Activated CD8-positive, alpha-beta memory T cell treated with anti-CD3 and anti-CD28 coated beads, Interleukin-2, amount 50 U/mL, for 48 hours (primary cell): ENCODE measurements at places on chromosomes 6 and 20.

DNA sequence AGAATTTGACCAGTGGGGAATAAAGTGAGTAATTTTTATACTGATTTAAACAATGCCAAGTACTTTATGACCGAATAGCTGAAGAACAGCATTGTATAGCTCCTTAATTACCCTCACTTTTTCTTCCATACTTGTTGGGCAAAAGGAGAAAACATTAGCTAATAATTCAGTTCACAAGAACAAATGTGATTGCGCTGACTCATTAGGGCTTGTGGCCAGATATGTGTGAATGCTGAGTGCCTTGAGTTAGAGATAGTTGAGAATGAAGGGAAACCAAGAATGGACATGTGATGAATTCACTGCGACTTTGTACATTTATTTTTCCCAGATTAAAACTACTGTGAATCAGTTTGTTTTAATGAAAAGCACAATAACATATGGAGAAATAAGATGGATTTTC is 669.4 kb downstream of the TFAP2A start:
- no peak for DNase-seq

DNA sequence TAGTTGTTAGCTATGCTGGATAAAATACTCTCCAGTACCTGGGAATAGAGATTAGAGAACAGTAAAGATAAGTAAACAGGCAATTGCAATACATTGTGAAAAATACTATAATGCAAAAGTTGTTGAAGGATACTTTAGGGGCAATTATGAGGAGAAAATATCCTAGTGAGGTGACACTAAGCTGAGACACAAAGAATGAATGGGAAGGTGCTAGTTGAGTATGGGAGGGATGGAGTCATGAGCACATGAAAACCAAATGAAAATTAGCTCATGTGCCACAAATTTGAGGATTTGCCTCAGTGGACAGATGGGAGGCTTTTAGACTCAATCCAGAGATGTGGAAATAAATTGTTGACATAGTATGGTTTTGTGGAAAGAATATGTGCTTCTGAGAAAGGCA is 370.5 kb upstream of the MMS22L start:
- DNase-seq: no peak

DNA sequence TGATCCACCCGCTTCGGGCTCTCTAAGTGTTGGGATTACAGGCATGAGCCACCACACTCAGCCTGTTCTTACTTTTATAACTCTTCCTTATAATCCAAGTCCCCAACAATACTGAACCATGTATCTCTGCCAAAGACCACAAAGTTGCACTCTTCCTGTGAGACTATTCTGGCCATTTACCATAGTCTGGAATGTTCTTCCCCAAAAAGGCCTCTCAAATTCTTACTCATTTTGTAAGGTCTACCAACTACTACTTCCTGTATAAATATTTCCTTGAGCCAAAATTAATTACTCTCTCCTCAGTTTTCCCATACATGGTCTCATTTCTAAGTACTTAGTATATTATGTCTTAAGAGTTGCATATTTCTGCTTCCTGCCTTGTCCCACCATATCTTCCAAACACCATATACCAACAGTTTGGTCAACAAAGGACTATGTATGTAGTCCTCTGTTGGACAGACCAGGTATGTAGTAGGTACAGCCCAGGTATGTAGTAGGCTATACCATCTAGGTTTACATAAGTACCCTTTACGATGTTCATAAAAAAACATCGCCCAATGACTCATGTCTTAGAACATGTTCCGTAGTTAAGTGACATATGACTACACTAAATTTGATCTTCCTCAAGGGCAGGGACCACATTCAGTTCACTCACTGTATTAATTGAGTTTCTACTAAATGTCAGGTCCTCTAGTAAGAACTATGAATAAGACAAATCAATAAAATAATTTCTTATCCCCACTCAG is 22.0 kb downstream of the RANBP9 start:
- DNase-seq: no peak

DNA sequence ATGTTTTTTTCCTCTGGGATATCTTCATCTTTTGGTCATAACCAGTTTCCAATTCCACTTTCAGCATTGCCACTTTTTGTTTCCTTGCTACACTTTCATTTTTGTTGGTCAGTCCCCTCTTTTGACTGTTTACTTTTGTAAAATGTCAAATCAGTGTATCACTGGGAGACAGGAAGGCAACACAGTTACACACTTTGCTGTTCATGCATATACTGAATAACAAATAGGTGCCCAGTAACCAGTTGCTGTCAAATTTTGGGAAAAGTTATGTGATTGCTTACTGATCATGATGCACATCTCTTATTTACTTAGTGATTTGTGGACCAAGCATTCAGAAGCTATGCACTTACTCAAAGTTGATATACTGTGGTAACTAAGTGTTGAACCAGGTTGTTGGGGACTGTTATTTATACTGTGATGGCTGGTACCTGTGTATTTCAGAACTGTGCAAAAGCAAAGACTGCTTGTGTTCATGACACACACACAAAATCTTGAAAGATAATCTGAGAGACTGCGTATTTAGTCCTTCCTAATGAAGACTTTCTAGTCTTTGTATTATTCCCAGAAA is 41.0 kb downstream of the ZNF292 start:
- no peak for DNase-seq

- no peak for DNase-seq
Observed at GRCh38 chr6:154572556-154572955, 62.1 kb upstream of the CNKSR3 start.

DNA sequence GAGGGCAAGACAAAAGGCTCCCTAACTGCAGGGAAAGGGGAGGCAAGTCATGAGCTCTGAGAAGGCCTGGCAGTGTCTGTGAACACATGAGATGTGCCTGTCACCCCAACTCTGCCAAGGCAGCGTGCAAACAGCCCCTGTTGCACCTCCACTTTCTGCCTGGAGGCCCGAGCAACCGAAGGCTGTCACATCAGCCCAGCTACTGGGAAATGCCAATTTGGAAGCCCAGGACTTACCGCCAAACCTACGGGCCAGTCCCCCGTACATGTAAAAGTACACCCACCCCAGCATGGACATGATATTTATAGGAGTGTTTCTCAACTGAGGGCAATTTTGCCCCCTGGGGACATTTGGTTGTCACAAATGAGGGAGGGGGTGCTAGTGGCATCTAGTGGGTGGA is 27.3 kb upstream of the RPP40 start:
- DNase-seq: peak; percentile 56

DNA sequence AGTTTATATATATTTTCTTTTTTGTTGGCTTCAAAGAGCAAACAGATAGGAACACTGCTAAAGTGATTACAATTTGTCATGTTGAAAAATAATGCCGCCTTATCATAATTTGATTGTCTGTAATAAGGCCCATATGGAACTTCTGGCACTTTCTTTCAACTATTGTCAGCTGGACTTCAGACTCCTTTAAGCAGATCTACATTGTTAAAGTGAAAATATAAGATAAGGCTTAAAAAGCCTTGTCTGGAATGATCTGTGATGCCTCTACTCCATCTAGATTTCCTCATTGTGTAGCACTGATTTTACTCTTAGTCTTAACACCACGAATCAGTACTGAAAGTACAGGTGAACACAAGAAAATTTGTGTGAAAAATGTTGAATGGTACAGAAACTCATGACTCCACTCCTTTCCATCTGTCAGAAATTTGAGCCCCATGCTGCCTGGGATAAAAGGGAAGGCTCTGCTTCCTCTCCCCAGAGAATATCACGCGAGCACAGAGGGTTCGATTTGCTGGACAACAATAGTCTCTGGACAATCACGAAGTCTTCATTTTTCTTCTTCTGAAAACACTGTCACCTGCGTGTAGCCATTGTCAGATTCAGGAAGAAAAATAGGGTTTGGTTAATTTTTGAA is 56.0 kb downstream of the BCAS1 start:
- no peak for DNase-seq

DNA sequence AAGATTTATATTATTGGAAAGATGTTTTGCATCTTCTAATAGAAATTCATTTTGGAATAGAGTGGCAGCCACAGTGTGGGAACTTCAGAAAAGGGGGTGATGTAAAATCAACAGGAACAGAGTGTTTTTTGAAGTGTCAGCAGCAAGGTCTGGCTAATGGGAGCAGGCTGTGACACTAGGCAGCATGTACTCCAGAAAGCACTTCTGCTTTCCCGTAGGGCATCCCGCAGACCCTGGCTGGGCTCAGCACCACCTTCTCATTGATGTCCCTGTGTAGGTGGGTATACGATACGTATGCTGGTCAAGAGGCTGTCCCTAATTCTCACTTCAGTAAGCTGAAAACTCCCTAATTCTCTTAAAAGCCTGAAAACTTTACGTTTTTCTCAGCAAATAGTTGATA is 74.7 kb downstream of the EYA4 start:
- DNase-seq: no peak

DNA sequence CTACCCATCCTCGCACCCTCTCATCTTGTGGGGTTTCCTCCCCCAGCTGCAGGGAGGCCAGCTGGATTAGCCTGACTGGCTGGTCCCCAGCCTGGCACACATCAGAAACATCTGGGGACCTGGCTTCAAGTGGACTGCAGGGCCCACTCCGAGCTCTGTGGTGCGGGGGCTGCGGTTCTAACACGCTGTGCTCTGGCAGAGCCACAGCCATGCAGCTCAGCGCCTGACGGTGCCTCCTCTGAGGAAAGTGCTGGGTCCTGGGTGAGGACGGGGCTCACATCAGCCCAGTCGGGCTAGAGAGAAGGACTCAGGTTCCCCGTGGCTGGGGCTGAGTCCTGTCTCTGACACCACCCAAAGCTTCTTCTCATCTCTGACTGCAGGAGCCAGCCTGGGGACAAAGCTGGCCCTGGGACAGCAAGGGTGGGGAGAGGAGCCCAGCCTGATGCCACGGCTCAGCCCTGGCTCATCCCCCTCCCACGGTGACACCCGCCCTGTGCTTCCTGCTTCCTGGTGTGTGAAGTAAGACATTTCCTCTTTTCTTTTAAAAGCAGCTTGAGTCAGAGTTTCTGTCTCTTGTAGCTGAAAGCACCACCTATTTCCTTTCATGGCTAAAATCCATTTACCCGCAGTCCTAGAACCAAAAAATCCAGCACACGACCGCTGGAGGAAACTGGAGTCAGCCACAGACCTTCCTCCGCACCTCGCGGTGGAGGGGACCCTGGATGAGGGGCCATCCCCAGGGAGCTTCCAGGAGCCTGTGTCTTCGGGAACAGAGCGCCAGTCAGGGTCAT is 127.4 kb upstream of the AFDN start:
- DNase-seq: peak; percentile 69

- no peak for DNase-seq
Observed at GRCh38 chr6:78324213-78324612, 543.1 kb upstream of the IRAK1BP1 start.

DNA sequence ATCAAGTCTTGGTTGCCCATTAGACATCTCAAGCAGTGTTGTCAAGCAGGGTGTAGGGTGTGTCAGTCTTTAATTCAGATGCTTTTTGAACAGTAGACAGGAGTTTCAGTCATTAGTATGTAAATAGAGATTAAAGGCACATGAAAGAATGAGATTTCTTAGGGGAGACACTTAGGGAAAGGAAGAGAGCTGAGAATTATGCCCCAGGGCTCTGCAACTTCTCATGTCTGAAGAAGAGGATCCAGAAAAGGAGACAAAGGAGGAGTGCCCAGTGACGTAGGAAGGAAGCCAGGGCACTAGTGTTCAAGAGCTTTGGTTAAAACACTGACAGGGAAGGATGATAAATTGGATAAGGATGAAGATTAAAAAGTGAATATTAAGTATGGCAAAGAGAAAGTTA is 569.7 kb downstream of the NKAIN2 start:
- no peak for DNase-seq
